Mesenteric fat pad (tissue), 1 donor: ENCODE measurements at places on chromosomes 4 and X.

GRCh38 chr4:174248407-174248806 is 35.1 kb downstream of the FBXO8 start:
- DNase-seq: no peak

- no peak for DNase-seq
These were observed 1.0 kb upstream of the RELL1 start for GRCh38 chr4:37687194-37687562.

DNA sequence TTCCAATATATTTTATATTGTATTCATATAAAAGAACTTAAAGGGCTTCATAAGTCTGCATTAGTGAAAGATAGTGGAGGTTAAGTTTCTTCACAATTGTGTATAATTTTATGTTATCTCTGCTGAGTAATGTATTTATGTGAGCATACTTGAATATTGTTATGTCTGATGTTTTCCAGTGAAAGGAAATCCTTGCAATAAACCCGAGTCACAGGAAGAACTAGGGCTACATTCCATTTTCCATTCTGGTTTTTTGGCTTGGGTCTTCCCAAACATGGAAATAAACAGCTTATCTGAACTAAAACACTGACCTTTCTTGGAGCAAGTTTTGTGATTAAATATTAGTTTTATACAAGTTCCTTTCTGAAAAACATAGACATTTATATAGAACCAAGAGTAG is 231.3 kb upstream of the GPRIN3 start:
- no peak for DNase-seq

GRCh38 chrX:28693101-28693500 is 105.9 kb downstream of the IL1RAPL1 start:
- DNase-seq: no peak

- no peak for DNase-seq
These were observed 1984.3 kb upstream of the IGFBP7 start for GRCh38 chr4:59094505-59094904.

DNA sequence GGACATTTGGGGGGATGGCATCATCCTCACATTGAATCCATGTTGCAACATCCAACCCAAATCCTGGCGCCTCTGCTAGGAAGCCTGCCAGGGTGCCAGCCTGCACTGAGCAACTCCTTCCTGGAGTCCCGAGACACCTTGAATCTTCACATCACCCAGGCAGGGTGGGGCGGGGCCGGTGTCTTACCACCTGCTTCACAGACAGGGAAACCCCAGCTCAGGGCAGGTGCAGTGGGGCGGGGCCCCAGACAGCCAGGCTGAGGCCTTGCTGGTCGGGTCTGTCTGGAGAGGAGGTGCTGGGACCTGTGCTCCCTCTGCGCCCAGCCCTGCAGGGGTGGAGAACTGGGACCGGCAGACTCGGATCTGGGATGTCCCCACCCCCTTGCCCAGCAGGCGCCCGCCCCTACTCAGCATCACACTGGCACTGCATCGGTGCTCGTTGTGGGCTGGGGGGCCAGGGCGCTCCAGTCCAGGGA is 31.5 kb upstream of the HTRA3 start:
- DNase-seq: no peak

- DNase-seq: no peak
These were observed 215.4 kb upstream of the MAB21L2 start for GRCh38 chr4:150366487-150366999.

GRCh38 chr4:8547912-8548730 is 32.1 kb upstream of the GPR78 start:
- peak; percentile 76 for DNase-seq

DNA sequence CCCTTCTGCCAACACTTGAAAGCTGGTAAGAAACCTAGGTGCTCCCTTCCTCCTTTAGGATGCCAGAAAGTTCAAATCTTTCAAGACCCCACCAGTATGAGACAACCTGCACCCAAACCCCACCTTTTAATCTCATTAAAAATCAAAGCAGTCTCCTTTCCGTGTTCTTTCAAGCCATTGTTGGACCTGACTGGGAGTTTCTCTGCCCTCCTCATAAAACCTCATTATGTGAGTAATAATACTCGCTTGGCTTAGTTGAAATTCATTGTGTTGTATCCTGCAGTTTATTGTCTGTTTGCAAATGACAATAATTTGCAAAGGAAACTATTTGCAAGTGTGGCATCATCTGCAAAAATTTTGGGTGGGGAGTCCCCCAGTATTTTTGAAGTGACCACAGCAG is 133.2 kb upstream of the VEGFC start:
- DNase-seq: no peak

DNA sequence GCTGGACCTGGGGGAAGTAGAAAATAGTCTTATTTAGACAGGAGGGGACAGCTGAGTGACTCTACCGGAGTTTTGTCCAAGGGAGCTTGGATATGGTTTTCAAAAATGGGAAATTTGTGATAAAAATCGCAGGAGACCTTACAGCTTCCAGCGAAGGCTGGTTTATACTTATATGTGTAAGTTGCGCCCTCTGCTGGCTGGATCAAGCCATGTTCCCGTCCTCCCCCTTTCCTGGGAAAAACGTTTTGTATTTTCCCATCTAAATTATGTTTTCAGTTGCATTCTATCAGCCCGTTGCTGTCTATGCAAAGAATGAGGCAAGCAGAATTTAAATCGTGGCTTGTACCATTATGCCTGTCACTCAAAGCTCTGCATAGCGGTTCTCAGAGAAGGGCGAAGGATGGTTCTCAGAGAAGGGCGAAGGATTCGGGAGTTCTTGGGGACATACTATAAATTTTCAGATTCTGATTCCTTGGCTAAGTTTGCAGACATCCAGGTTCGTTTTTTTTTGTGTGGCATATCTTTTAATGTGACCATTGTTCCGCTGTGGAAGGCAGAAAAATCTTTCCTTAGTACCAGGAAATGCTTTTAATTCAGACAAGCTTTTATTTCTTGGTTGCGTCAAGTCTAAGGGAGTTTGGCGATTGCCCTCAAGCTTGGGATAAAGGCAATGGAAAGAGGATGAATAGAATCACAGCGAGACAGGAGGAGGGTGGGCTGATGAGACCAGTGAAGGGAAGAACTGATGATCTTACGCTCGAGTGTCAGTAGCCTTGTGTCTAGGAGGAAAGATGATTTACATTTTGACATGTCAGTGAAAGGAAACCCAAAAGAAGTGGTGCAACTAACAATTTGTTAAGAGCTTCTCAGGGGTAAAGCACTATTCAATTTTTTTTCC is 128.5 kb upstream of the ARX start:
- no peak for DNase-seq

DNA sequence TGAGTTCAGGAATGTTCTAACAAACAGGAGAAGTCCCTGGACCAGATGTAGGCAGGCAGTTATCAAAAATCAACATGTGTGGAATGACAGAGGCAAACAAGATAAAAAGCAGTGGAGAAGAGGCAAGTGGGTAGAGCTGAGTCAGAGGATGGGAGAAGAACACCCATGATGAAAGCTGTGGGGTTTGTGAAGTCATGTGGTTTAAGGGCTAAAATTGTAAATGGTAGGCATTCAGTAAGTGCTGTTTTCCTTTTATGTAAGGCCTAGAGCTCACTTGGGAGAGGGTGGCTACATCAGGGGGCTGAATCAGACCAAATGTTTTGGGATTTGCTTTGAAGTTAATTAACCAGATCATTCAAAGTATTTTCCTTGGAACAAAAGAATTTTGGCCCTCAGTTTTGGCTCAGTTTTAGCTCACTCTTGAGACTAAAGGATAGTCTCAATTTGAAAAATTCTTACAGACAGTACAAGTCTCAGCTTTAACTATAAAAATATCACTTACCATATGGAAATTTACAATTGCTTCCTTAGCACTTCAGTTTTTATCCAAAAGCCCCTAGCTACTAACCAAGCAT is 114.5 kb upstream of the PCDH7 start:
- DNase-seq: no peak

DNA sequence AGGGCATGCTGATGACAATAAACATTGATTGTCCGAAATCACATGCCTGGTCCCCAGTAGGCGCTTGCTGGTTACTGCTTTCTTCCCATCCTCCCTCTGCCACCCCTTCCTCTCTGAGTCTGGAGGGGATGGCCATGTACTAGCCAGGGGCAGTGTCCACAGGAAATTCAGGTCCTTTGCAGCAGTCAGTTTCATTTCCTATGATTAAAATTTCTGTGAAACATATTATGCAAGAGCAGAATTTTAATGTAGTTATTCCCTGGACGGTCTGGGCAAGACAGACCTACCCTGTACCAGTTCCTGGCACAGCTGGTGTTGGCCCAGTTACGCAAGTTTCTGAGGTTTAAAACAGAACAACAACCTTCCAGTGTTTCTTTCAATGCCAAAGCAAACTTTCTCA is 28.2 kb upstream of the TLR2 start:
- no peak for DNase-seq

GRCh38 chrX:134431894-134432293 is 28.1 kb upstream of the HPRT1 start:
- DNase-seq: no peak

DNA sequence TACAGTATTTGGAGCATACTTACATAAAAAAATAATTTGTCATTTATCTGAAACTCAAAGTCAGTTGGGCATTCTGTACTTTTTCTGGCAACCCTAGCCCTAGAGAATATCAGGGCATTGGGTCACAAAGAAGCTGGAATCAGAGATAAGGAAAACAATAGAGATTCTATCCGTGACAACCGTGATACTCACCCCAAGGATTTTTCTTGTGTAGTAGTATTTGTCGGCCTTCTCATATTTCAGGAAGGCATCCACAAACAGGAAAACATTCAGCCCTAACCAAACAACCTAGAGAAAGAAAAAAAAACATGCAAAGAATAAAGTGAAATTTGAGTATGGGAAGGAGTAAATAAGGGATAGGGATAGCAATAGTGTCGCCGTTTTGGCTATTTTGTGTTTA is 3.6 kb downstream of the NOX1 start:
- DNase-seq: no peak

DNA sequence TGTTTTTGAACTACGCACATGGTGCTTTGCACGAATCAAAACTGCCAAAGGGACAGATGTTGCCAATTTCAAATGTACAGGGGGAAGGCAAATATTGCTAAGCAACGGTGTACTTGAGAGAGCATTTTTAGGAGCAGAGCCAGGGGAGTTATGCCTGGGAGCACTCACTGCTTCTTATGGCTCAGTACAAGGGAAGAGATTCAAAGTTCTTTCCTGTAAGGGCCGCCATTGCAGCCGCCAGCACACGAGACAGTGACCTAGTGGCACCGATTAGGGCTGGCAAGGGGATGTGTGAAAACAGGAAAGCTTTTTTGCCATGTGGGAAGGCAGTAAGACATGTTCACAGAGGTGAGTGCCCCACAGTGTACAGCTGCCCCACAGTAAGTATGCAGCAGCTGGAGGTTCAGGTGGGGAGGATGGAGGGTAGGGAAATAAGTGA is 133.8 kb downstream of the AFF1 start:
- no peak for DNase-seq

DNA sequence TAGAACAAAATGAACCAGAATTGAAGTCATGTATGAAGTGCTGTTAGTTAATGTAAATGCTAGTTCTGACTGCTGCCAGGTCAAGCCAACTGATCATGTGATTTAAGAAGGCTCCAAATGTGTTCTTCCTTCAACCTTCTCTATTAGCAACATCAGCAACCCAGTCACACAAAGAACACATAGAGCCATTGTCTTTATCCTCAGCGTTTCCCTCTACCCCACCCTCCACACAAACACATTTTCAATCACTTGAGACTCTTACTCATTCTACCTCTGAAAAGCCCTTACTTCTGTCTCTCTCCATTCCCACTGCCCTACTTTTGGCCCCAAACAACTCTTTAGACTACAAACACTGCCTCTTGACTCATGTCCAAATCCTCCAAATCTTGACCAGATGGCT is 89.7 kb upstream of the KDR start:
- no peak for DNase-seq

DNA sequence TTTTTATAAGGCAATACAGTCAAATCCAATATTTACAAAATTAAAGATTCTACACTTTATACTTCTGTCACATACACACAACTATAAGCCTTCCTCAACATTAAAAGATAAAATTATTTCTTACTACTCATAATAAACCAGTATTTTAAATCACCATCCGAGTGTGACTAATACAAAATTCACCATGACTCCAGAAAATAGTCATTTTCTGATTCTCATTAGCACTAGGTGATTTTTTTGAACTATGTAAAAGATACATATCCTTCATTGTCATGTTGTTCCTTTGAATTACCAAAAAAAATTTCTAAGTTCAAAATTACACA is 646 bp upstream of the SLC7A11 start:
- DNase-seq: no peak

GRCh38 chr4:177242651-177243286 is 66.9 kb upstream of the NEIL3 start:
- no peak for DNase-seq

- no peak for DNase-seq
These were observed 135.8 kb upstream of the TRPC5 start for GRCh38 chrX:112218388-112218787.
